Activated effector memory CD4-positive, alpha-beta T cell treated with Interleukin-2 at 50 U/mL for 16 hours (primary cell): ENCODE measurements at places on chromosomes 12 and 14.

DNA sequence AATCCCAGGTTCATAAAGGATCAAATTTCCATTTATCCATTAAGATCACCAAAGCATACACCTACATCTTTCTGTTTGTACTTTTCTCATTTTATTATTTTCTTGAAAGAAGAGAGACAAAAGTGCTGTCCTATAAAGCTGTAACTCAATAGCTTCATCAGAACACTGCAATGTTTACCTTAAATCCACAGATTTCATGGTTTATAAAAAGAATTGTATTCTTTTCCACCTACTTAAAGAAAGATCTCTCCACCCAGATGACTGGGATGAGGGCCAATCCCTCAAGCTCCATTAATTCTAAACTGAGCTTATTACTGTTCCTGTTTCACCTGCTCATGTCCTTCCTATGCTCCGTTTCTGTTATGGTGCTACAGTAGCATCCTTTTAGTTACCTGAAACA is 470.6 kb downstream of the BCAT1 start:
- DNase-seq = no peak

- DNase-seq = no peak
Observed at GRCh38 chr12:52837781-52838608, 3.9 kb upstream of the KRT79 start.

DNA sequence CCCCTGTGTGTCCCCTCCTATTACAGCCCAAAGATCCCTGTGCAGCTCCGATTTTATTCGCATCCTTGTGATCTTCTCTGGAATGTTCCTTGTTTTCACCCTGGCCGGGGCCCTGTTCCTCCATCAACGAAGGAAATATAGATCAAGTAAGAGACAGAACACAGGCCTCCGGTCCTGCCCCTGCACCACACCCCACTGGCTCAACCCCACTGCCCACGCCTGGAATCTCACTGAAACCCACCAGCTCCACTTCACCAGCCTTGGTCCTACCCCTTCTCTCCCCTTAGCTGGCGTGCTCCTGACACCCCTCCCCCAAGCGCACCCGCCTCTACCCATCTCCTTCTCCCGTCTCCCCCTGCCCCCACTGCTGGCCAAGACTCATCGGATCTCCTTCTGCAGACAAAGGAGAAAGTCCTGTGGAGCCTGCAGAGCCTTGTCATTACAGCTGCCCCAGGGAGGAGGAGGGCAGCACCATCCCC is 934 bp upstream of the TAPBPL start:
- DNase-seq = no peak

GRCh38 chr12:53230108-53230845 is 1.7 kb downstream of the RARG start:
- no peak for DNase-seq

DNA sequence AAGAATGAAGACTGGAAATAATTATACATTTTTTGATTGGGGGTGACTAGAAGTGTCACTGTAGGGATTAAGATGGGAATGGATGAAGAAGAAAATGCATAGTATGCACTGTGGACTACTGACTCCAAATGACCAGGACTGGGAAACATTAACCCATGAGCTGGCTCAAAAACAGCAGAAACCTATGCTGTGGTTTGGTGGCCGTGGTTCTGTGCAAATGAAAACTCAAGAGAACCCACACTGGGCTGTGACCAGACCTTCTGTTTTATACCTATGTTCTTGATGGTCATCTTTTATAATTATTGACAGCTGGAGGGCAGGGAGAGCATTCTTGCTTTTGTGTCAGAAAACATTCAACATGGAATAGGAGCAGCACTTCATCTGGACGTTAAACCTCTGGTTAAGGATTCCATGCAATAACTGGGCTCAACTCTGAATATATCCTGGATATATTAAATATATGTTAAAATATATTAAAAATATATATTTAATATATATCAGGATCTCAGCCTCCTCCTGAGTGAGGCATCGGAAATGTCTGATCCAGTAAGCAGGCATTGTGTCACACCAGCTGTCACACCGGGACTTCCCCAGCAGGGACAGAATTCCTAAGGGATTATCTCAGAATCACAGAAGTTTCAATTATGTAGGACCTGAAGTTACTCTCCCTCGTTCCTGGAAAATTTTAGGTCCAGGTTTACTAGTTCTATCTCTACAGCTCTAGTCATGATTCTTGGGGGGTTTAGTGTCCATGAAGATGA is 48.5 kb downstream of the BBS10 start:
- no peak for DNase-seq

- no peak for DNase-seq
Observed at GRCh38 chr12:108657130-108657745, 23.5 kb upstream of the SELPLG start.
